ENCODE measurements at places on chromosomes 2 and 18. TPM values are rescaled to one million over a fixed set of nuclear protein-coding genes. Genes with fewer than 3 reads are reported as not detected.

Gene SAG
- not detected for total RNA-seq

Gene ZNF521
- 442 TPM for total RNA-seq

Gene POTEI
- total RNA-seq = 2.4 TPM

Gene GKN1
- total RNA-seq = not detected

Gene SNRNP27
- 128 TPM for total RNA-seq

Gene CABYR
- total RNA-seq = 0.99 TPM

Gene CRACDL
- 0.04 TPM for total RNA-seq

Gene ASTL
- not detected for total RNA-seq

Gene TMEM37
- 1.5 TPM for total RNA-seq

Gene SERPINB3
- total RNA-seq = not detected

Gene STK16
- total RNA-seq = 28.5 TPM

Gene SPR
- 16.3 TPM for total RNA-seq

Gene TGFA
- 0.21 TPM for total RNA-seq

Gene TUBB8B
- not detected for total RNA-seq

Gene CCDC141
- total RNA-seq = 213 TPM

Gene GPR45
- total RNA-seq = not detected

Gene ACMSD
- total RNA-seq = not detected

Gene MBD1
- total RNA-seq = 167 TPM

Gene PCBP1
- 87.9 TPM for total RNA-seq

Gene ILKAP
- 25.7 TPM for total RNA-seq

Gene ANO7
- 2.8 TPM for total RNA-seq

Gene TSPYL6
- not detected for total RNA-seq

Gene ERMN
- 0.80 TPM for total RNA-seq

Gene SERPINB4
- total RNA-seq = not detected

Gene MATN3
- total RNA-seq = 1.3 TPM

Gene ANKRD23
- total RNA-seq = 4.8 TPM

Gene CHPF
- 301 TPM for total RNA-seq
